ENCODE measurements at places on chromosomes 7 and 10.
A peak's percentile ranks its signal among the peaks of the same experiment; 100 is the strongest.

DNA sequence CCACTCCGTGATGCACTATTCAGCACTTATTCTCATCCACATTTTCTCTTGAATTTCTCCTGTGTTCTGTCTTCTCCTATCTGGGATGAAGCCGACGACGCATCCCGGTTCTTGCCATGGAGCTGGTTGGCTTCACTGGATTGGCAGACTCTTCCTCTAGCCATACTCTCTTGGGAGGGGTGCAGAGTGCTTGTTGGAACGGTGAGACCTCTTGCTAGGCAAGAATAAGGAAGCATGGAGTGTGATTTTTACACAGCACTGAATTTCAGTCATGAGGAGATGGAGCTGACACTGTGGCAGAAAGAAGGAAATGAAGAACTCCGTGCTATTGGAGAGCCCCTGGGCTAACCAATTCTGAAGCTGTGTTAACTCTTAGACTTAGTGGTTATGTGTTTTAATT, 28.2 kb upstream of the ZNF32 start:
- DNase-seq = no peak

DNA sequence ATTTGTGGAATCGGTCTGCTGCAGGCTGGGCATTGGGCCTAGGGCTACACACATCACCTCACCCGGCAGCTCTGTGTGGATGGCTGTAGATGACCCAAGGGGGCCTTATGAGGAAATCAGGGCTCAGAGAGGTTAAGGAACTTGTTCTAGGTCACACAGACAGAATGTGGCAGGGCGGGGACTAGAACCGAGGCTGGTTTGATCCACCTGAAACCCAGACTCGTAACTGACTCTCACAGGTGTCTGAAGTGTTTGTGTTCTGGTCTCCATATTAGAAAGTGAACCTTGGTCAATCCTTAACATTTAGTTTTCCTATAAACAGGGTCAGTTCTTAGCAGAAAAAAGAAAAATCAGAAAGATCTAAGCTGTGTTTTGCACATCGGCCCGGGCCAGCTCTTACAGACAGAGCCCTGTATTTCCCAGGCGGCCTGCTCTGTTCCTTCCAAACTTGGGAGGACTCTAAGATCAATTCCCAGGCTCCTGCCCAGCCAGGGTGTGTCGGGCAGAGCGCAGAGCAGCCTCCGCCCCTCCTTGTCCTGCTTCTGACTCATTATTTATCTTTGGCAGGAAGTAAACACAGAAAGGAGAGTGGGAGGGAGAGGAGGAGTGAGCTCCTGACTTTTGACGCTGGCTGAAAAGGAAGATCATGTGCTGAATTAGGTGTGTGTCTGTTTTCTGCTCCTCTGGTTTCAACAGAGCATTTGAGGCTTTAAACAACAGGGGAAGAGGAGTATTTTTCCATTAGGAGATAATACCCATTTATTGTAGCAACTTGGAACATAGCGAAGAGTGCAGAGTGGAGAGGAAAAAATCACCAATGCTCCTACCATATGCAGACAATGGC, 74.1 kb downstream of the TACC2 start:
- peak; percentile 81 for DNase-seq

- no peak for DNase-seq
Measured at GRCh38 chr7:36984041-36984521, 259.8 kb upstream of the AOAH start.

DNA sequence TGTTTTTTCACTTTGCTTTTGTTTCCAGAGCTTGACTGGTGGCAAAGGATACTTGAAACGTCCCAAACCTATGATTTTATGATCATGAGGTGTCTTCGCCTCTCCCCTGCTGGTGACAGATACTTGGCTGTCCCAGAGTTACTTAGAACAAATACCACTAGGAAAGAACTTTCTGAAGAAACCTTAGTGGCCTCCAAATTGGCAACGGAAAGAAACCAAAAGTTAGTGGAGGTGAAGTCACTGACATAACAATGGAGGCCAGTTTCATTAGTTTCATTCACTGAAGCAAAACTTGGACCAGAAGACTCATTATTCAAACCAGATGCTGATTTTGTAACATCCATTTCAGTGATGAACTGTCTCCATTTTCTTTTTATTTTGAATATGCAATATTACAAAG, 68.6 kb downstream of the JAZF1 start:
- no peak for DNase-seq

- DNase-seq = no peak
Measured at GRCh38 chr10:61608255-61609033, 54.3 kb upstream of the CABCOCO1 start.

DNA sequence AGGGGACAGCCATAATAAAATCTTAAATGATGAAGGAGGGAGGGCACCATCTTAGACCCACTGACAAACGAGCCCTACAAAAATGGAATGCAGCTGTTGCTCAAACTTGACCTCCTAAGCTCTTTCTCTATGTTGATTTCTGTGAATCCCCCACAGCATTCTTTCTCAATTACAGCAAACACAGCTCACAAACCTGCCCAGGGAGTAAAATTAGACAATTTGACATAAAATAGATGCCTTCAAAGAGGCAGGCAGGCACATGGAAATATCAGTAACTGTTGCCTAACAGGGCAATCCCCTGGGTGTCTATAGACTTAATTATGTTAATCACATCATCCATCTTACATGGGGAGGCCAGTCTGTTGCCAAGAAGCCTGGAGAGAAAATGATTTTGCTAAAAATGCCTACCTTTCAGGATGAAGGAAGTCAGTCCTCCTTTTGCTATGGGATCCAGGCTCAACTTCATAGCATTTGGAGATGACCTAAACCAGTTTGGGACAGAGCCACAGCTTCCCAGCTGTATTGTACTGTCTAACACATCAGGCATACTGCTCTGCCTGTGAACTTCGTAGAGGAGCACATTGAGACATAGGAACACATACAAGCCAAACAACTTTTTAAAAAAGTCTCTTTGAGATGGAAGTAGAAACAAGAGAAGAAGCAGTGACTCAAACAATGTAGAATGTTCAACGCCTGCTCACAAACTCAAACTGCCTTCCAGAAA, 1177.4 kb downstream of the SORCS1 start:
- DNase-seq = no peak

DNA sequence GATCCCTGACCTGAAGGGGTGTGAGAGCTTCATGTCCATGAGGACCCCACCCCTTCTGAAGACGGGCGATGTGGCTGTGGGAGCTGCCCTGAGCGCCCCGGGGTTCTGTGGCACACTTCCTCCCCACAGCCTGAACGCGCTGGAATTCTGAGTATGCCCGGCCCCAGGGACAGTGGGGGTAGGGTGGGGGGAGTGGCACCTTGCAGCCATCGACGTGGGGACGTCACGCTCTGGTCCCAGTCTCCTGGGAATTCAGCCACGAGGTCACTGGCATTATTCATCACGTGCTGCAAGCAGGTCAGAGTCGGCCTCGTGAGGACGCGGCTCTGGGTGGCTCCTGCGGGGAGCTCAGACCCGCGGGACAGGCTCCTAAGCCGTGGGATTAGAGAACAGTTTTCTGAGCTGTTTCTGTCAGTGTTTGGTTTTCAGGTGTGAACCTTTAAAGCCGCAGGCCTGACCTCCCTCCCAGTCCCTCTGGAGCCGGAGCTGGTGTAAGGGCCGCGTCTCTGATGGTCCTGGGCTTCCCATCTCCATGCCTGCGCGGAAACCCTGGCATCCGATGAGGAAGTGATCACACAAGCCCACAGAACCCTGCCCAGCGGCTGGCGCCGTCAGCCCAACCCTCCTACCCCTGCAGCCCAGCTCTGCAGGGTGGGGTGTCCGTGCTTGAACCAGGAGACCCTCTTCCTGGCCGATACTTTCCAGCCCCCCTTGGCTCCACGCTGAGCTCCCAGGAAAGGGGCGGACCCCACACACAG, 16.1 kb downstream of the GPR146 start:
- peak; percentile 82 for DNase-seq
